ENCODE measurements at places on chromosomes 3 and 15.
A peak's percentile ranks its signal among the peaks of the same experiment; 100 is the strongest.

- no peak for DNase-seq
These were observed 636 bp downstream of the TBC1D21 start for GRCh38 chr15:73873889-73874511.

- no peak for DNase-seq
These were observed 63.9 kb downstream of the NMD3 start for GRCh38 chr3:161284989-161285388.

DNA sequence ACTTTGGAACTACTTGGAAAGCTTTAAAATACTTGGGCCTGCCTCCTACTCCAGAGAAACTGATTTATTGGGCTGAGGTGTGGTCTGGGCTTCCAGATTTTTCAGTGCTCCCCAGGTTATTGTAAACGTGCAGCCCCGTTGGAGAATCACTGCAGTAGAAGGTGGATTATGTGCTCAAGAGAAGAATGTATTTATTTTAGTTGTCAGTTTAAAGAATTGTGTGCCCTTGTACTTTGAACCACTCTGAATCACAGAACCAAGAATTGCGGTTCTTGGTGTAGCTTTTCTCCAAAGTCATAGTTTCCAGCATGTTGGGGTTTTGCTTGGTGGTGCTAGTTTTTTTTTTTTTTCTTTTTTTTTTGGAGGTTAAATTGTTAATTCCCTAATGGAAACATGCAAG, 1.6 kb downstream of the TATDN2 start:
- no peak for DNase-seq

DNA sequence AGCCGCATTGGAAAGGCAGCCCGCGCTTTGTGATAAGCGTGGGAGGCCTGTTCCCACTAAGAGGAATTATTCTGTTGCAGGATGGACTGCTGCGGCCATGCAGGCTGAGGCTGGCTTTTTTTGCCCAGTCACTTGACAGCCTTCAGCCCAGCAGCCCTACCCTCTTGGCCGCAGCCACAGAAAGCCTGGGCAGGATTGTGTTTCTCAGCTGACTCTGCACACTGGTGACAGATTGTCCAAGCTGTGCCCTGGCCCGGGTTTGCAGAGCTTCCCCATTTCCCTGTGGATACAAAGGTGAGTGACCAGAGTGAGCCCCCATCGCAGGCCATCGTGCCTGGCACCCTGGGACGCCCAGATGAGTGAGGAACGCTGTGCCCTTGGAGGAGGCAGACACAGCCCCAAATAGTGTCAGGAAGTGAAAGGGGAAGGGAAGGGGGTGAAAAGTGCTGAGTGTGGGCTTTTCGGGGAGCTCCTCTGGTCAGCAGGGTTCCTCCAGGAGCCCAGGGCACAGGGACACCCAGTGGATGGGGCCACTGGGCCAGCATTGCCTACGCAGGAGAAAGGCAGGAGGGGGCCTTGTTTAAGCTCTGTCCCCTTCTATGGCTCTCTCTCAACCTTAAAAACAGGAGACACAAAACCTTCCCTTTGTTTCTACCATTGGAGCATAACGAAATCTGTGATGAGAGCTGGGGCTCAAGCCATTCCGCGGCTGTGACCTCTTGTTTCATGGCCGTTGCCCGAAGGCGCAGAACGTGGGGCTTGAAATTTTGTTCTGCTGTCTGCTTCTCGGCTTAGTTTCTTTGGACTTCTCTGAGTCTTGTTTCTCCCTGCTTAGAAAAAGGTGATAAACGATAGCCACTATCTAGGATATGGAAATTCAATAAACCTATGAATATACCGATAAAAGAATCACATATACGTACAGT, 91.5 kb upstream of the MEF2A start:
- peak; percentile 16 for DNase-seq

- no peak for DNase-seq
These were observed 41.3 kb downstream of the RPN1 start for GRCh38 chr3:128609294-128609693.

- DNase-seq = no peak
These were observed 41.9 kb downstream of the NOX5 start for GRCh38 chr15:69056365-69056764.

DNA sequence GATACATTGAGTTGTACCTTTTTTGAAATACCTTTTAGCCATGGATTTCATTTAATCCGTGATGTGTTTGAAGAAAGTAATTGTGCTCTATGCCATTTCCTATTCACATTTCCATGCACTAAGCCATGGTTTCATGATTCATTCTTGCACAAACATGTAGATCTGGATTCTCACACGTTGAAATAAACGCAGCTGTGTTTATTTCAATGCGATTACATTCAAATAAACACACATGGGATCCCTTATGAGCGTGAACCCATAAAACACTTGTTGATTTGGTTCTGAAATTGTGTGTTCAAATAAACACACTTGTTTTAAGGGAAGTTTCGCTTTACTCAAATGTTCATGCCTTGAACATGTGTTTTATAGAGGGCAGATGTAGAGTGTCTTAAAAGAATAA, 39.2 kb downstream of the BBX start:
- no peak for DNase-seq

- DNase-seq = no peak
These were observed 167.6 kb downstream of the TLE3 start for GRCh38 chr15:69929905-69930630.

GRCh38 chr3:30894521-30895251, at the start of gene GADL1:
Gene GADL1 (minus strand): TSS chr3:30894661. CDS start chr3:30894614, 47 bp downstream.
- DNase-seq = no peak
